Nucleus accumbens (tissue), 56 donors: ENCODE measurements at places on chromosomes 12 and 14.

DNA sequence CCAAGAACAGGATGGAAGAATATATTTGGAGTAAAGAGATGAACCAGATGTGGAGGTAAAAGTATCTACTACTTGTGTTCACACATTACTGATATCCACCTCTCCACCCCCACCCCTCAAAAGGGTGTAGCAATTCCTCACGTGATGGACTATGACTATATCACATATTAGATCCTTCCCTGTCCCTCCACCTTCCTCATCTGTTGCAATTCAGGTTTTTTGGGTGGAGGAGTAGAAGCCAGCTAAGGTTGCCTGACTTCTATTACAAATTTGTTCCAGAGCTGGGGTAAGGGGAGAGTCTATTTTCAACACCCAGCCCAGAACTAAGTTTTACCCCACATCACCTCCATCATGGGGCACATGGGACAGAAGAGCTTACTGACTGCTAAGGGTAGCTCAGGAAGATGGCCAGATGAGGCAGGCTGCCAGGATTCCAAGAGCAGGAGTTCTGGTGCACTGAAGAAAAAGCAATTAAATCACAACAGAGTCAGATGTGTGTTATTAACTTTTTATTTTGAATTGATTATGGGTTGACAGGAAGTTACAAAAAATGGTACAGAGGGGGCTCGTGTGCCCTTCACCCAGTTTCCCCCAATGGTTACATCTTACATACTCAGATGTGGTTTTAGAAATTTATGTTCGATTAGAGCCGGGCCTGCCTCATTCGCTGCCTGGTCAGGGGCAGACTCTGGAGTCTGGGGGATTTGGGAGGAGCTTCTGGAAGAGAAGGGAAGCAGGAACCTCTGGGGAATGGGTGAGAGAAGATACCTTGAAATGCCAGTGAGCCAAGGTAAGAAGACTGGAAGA, 2.1 kb downstream of the RNASE13 start:
- DNase-seq, result no peak

DNA sequence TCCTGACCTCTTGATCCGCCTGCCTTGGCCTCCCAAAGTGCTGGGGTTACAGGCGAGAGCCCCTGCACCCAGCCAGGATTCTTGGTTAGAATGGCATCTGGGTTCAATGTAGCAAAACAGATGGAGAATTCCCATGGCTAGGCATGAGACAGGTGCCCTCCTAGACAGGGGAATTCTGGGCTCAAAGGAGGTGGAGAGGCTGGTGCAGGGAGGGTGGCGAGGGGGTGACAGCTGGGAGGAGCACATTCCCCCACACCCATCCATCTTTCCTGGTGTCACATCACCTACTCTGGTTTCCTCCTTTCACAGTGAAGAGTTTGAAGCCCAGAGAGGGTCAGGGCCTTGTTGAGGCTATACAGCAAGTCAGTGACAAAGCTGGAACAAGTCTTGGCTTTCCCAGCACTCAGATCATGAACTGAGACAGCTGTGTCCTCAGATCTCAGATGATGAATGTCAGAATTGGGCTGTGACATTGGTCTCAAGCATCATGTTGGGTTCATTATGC, 2.8 kb downstream of the SERPINA1 start:
- no peak for DNase-seq

- DNase-seq, result no peak
Measured at GRCh38 chr12:31647086-31647491, 12.4 kb upstream of the ETFBKMT start.

GRCh38 chr12:58414398-58414871, 473.1 kb downstream of the ATP23 start:
- DNase-seq, result no peak

GRCh38 chr14:30885840-30886740, 11.7 kb downstream of the COCH start:
- DNase-seq, result no peak

DNA sequence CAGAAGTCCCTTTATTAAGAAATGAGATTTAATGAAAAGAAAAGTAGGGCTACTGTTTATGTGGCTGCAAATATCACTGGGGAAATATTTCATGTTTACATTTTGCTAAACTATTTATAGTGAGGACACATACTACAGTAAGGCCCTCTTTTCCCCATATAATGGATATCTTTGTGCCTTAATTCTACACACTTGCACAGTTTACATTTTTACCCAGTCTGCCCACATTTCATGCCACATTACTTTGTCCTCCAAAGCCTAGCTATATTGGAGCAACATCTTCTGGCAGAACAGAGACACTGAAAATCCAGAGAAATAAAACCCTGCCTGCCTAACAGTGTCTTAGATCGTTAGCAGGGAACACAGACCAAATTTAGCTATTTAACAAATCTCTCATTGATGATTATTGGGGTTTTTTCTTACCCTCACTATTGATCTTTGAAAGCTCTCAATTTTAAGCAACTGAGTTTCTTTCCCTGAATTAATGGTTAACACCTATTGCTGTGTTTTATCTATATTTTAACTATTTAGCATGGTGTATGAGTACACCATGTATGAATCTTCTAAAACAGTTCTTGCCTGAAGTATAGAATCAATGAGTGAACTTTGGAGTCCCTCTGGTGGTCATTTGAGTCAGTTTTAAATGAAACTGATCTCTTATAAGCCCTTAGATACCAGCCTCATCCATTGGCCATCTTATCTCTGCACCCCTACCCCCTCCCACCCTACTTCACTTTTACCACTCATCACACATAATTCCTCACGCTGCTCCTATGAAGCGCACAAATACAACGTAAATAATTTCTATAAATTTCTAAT, 170.2 kb downstream of the BCAT1 start:
- DNase-seq, result no peak

- DNase-seq, result no peak
Measured at GRCh38 chr12:105706321-105706972, 376.0 kb downstream of the C12orf75 start.

- no peak for DNase-seq
Measured at GRCh38 chr14:93959239-93960107, 16.9 kb downstream of the ASB2 start.

- DNase-seq, result no peak
Measured at GRCh38 chr14:79856381-79856780, 354.9 kb downstream of the DIO2 start.

GRCh38 chr14:90388437-90388836, 8.4 kb upstream of the CALM1 start:
- DNase-seq, result no peak

DNA sequence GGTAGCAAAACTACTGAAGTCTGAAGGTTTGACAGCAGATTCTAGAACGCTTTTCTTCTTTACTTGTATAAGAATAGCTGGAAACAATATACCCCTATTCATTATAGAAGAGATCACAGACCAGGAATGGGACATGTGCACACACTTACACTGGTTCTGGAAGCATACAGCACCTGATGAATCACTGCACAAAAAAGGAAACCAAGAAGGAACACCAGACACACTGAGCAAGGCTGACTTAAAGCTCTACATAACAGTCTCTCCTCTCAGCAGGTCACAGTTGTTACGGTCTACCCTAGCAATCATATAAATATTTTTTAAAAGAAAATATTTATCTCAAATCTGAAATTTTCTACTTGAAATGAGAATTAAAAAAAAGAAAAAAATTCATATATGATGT, 13.5 kb downstream of the ATP2B1 start:
- no peak for DNase-seq

GRCh38 chr14:61284001-61284400, 2.9 kb upstream of the TMEM30B start:
- DNase-seq, result no peak

DNA sequence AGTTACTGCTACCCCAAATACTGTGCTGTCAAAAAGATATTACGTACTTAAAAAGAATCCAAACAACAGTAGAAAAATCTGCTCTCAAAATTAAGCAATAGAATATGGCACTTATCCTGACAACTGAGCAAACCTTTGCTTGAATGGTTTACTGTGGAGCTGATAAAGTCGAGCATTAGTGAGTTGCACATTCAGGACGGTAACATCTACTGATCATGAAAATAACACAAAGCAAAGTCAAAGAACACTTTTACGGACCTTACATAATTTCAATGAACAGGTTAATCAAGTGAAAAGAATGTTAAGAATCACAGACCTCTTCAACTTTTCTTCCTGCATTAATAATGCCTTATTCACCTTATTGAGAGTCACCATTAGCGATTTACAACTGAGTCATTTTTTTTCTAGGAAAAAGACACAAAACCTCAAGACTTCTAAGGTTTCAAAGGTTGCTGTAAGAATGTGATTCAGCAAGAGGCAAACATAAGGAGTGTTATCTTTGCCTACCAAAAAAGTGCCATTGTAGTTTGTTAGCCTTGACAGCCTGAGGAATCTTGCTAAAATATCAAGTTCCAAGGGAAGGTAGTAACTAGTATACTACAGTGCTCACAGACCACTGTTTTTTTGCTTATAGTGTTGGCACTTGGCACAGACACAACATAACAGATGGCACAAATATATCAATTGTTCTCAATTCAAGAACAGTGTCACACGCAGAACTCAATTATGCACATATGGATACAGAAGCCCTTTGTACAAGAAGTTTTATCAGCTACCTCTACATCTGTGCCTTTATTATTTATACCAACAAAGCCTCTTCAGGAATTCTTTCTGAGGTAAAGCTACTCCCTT, 334.2 kb upstream of the RPL10L start:
- DNase-seq, result no peak

- no peak for DNase-seq
Measured at GRCh38 chr12:46369095-46369473, 3.5 kb downstream of the SLC38A2 start.

DNA sequence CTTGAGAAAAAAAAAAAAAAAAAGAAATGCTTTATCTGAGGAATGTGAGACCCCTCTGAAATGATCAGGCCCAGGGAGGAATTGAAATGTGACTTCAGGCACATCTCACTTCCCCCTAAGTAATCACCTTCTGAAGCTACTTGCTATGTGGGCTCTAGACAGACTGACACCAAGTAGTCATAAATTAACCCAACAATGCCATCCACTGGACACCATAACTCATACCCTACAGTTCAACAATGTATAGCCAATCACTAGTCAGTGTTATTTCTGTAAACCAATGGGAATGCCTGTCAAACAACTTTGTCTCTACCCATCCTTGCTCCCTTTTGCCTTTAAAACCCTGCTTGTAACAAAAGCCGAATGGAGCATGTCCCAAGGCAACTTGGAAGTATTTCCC, 182.7 kb upstream of the TMPO start:
- no peak for DNase-seq
